Esophagus squamous epithelium (tissue), 5 donors: ENCODE measurements at places on chromosomes 5 and 9.
A peak's percentile ranks its signal among the peaks of the same experiment; 100 is the strongest.

DNA sequence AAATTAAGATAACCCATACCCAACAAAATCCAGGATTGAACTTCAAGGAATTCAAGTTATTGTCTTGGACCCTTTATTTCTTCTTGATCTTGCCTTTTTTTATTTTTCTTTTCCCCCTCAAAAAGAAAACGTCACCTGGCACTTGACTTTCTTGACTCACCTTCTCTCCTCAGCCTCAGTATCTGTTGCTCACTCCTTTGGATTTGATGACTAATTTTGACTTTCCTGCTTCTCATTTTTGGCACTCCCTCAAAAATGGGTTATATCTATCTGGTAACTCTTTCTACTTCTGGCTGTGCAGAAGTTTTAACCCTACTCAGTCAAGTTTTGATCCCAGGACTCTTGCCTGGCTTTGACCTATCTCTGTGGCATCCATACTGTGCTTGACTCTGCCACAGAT, 66.6 kb upstream of the SPATA31D4 start:
- no peak for DNase-seq

DNA sequence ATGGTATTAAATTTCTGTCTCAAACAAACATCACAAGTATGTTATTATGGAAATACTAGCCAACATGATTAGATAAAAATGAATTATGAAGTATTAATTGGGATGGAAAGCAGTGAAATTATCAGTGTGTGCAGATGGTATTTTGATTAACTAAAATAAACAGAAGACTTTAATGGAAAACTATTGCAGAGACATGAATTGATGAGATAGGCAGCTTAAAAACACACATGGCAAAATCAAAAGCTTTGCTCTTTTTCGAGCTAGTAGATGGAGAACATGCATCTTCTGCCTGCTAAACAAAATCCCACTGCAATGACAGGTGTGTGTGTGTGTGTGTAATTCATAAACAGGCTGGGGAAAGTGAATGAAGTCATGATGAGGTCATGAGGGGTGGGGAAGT, 426.2 kb downstream of the MTRR start:
- no peak for DNase-seq

DNA sequence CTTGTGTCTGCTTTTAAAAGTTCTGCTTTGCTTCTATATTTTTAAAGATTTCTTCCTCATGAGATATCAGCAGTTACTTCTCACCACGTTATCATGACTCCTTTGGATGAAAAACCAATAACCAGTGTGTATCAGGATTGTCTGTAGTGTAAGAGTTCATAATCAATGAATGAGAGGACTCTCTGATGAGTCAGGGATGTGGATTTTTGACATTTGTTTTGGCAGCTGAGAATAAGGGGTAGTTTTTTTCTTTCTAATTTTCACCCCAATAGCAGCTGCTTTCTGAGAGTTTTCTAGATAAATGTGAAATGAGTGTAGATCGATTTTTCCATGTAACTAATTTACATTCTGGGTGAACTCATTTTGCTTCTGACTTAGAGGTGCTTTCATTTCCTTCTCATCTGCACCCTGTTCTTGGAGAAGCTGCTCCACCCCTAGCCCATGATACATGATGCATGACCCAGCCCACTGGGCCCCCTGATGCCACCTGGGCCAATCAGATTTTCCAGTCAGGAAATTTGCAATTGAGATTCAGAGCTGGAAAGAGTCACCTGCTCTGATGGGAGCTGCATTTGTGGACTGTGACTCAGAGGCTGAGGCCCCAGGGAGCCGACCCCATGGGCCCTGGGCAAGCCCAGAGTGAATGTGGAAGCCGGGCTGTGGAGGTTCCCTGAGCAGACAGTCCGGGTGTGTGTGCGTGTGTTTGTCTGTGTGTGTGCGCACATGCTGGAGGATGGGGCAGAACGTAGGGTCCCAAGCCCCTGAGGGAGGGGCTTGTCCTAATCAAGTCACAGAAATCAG, 159.3 kb downstream of the RGS3 start:
- DNase-seq = no peak

GRCh38 chr5:6785861-6786180, 72.6 kb downstream of the TENT4A start:
- DNase-seq = no peak

- no peak for DNase-seq
These were observed 70.9 kb downstream of the PRLR start for GRCh38 chr5:35159370-35159742.

GRCh38 chr9:76475686-76476085, 16.7 kb downstream of the GCNT1 start:
- no peak for DNase-seq

DNA sequence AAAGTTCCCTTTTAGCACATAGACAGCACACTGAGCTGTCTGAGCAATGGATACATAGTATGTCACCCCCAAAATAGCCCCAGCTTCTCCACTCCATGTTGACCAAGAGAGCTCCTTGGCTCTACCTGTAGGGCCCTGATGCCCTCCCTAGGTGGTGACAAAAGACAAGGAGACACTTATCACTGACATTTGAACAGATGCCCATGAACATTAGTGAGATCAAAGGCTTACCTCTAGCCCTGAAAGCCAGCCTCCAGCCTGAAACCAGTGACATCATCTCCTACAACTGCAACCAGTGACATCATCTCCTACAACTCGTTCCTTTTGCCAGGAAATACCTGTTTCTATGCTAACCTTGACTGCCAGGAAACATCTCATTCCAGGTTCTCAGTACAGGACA, 122.7 kb downstream of the FSTL4 start:
- DNase-seq = no peak

DNA sequence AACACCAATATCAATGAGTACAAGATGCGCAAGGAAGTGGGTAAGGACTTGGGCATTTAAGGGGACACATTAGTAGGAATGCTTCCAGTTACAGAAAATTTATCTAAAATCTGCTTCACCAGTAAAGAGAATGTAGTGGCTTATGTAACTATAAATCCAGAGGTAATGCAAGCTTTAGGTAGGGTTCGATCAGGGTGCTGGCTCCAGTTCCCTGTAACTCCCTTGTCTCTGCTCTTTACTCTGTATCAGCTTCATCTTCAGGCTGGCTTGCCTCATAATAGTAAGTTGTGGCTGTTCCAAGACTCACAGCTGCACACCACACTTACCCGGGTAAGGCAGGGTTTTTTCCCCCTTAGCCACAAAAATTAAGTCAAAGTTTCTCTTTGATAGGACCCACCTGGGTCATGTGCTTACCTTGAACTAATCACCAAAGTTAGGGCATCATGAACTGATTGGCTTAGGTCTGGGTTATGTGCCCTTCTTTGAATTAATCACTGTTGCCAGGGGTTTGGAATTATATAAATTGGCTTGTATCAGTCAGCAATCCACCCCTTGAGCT, 35.5 kb downstream of the ARHGEF37 start:
- DNase-seq = no peak

DNA sequence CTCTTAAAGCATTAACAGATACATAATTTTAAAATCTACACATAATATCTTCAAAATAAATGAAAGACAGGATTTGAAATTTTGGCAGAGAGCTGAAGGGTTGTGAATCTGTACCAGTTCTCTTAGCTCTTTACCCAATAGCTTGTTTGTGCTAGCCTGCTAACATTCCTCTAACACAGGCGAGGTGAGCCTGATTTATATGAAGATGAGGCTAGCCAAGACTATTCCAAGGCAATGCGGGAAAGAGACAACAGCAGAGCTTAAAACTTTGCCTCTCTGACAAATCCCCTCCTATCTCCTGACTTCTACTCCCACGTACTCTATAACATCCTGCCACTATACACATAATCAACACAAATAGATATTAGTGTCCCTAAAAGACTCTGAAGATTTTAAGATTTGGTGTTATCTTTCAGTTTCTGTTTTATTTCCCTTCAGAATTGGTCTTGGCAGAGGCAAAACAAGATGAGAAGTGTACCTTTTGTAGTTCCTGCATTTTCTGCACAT, 745.6 kb upstream of the ZNF608 start:
- DNase-seq = no peak

DNA sequence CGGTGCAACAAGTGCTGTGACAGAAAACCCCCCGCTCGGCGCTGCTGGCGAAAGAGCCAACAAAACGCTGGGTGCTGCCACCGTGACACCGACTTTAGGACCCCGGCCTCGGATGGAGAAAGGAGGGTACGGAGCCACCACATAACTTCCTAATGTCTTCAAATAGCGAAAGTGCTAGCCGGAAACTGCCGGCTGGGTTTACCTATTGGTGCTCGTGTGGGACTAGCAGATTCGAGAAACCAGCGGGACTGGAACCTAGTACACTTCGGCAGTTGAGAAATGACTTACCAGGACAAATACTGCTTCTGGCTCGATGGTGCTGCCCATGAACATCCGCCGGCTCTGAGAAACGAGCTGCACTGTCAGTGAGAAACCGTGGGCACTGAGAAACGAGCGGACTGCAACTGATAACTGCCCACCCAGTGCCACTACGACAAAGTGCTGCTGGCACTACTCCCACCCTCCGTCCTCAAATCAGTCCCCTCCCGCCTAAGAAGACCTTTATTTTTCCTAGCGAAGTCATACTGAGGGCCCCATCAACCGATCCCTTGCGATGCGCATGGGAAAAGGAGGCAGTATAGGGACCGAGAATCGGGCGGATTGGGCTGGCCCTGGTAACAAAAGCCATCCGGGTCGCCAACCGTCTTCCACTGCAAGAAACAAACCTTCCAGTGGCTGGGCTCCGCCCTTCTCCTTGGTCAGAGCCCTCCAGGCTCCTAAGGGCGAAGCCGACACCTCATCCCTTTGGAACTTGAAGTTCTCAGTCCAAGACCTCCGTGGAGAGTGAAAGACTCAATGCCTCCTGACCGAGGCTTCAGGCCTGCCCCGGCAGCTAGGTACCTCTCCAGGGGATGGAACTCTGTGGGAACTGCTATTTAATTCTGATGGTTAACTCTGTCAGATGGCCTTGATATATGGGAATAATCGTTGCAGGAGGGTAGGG, 27.0 kb upstream of the ANXA2R start:
- peak; percentile 71 for DNase-seq

- no peak for DNase-seq
These were observed 60.1 kb upstream of the ITGA1 start for GRCh38 chr5:52727576-52727975.

DNA sequence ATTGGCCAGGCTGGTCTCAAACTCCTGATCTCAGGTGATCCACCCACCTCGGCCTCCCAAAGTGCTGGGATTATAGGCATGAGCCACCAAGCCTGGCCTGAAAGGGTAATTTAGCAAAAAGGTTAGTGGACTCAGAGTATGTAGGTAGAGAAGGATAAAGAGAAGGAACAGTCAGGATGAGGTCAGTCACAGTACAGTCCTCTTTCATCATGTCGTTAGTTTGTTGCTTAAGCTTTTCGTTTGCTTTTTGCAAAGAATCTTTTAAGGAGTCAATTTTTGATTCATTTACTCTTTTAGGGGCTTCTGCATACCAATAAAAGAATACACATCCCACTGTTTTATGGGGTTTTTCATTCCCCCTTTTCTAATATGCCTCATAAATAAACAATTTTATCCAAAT, 17.8 kb upstream of the GBGT1 start:
- no peak for DNase-seq

DNA sequence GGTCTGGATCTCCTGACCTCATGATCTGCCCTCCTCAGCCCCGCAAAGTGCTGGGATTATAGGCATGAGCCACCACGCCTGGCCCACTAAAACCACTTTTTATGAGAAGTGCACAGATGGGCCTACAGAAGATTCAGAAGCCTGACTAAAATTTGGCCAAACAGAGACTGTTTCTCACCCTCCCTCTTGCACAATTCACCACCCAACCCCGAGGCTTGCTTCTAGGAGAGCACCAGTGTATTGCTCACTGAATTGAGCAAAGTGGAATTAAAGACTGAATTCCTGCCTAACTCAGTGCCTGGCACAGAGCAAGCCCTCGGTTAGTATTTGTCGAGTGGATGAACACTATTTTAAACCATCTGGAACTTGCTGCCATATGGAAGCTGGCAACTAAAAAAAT, 3.4 kb upstream of the DCTN4 start:
- no peak for DNase-seq

DNA sequence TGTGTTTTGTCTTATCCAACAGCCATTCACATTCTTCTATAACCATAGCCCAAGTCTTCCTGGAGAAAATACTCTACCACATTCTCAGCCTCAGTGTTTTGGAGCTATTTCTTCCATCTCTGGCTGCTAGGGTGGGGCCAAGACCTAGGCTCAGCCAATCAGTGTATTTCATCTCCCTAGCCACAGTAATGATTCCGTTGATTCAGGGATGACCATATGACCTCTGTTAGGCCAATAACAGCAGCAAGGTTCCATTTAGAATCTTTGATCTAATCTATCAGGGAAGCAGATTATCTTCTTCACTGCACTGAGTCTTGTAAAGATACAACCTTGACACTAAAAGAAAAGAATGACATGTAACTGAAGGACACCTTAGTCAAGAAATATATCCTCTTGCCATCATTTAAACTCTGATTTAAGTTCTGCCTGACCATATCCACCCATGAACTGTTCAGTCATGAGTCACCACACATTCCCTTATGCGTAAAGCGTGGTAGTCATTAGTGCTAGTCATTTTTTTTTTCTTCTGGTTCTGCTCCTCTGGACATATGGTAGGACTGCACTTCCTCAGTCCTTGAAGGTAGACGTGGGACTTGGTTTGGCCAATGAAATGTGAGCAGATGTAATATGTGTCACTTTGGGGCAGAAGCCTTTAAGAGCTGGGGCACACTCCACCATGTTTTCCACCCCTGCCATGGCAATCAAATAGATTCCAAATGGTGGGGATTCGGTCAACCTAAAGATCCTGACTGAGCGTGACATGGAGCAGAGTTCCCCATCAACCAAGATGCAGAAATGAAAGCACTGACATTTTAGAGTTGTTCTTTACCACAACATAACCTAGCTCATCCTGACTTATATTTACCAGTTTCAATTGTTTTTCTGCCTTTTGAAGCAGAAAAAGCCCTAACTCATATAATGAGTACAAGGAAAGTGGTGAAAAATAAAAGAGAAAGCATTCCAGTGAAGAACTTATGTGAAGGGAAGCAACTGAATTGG, 12.7 kb upstream of the PRELID2 start:
- no peak for DNase-seq

DNA sequence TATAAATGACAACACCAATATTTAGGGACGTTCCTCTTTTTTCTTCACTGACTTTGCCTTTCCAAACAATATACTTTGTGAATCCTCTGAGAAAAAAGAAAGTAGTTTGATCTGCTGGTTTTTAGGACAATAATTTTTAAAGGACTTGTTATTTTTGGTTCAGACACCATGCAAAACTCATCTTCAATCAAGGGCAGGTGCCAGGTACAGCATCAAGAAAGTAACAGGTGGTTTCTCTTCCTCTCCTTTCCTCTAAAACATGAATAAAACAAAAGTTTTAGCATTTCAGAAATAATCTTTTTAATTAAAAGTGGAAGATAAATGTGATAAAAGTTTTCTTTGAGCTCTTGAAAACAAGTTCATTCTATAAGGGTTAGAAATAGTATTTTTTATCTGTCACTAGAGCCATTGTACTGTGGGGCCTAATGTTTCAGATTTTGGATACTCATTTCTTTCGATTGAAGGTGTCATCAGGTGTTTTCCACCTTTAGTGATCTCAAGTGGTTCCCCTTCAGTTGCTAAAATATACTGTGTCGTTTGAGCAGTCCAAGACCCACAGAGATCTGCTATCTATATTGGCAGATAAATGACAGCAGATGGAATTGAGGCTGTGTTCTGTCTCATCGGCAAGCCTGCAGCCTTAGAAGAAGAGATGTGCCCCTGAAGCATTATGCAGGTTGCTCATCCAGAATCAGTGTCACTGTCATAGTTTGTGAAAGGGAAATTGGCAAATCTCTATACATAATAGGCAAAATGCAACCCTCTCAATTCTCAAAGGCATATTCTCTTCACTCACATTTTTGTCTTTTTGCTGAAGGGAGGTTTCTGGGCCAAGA, 499.7 kb downstream of the PDE4D start:
- no peak for DNase-seq

GRCh38 chr9:20805766-20806165, 121.7 kb downstream of the FOCAD start:
- DNase-seq = no peak
